ENCODE measurements at places on chromosomes 13 and 19.

GRCh38 chr13:39552246-39552645 lies 50.7 kb downstream of the LHFPL6 start:
- DNase-seq, result no peak

- DNase-seq, result no peak
Observed at GRCh38 chr13:97976610-97977521, 23.4 kb downstream of the IPO5 start.

GRCh38 chr13:47813718-47814117 lies 187.4 kb downstream of the SUCLA2 start:
- DNase-seq, result no peak

- no peak for DNase-seq
Observed at GRCh38 chr19:13831537-13832467, 36.6 kb downstream of the ZSWIM4 start.

- DNase-seq, result no peak
Observed at GRCh38 chr19:28305513-28305912, 907.4 kb downstream of the UQCRFS1 start.

GRCh38 chr13:28918030-28918429 lies 97.9 kb downstream of the MTUS2 start:
- no peak for DNase-seq

DNA sequence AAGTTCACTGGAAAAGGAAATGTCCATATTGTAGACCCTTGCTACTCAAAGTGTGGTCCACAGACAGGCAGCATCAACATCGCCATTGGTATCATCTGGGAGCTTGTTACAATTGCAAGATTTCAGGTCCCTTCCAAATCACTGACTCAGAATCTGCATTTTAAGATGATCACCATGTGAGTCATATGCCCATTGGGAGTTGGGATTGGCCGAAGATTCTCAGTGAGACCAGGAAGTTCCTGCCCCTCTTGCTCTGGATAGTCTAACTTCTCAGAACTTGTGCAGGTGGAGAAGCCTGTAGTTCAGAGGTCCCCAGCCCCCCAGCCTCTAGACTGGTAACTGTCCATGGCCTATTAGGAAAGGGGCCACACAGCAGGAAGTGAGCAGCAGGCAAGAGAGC lies 48.9 kb upstream of the URAD start:
- no peak for DNase-seq

DNA sequence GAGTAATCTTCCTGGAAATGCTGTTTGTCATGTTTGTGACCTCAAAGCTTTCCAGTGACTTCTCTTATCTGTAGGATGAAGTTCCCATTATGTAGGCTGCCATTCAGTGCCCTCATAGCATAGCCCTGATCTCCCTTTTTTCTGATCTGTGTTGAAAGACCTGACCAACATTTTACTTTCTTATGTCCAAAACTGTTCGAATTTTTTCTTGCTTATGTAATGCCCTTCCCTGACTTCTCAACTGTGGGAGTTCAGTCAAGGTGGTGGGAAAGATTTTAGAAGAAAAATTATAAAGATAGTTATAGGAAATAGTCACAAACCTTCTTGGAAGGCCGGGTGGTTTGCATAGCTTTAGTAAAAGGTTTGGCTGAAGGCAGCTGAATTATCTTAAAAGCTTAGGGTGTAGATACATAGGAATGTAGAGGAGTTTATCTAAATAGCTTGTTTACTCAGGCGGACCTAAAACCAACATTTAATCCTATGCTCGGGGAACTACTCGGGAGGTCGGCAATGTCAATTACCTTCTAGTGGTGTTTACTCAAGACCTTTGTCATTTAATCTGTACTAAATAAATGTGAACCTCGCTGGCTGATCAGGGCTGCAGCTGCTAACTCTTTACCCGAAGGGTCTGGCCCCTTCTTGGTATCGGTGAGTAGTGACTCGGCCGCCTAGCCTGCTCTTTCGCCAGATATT lies 44.3 kb downstream of the PSG3 start:
- DNase-seq, result no peak

GRCh38 chr19:6811378-6811777 lies 38.9 kb downstream of the VAV1 start:
- no peak for DNase-seq

GRCh38 chr13:30790592-30790991 lies 55.2 kb downstream of the ALOX5AP start:
- no peak for DNase-seq

DNA sequence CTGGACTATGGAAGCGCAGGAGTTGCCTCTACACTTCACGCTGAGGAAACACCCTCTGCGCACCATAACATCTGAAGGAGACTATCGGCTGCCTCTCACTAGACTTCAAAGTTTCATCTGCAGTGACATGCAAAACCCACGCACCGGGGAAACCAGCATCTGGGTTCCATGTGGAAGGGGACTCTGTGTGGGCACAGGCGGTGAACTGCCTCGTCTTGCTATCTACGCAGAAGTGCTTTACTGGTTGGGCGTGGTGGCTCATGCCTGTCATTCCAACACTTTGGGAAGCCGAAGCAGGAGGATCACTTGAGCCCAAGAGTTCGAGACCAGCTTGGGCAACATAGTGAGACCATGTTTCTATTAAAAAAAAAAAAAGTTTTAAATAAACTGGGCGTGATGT lies 116.4 kb downstream of the STK24 start:
- no peak for DNase-seq

- DNase-seq, result no peak
Observed at GRCh38 chr13:63345835-63346234, 1930.2 kb upstream of the PCDH20 start.
